ENCODE measurements at places on chromosomes 12 and 14.

GRCh38 chr12:14157088-14157747 lies 175.8 kb upstream of the GRIN2B start:
- no peak for DNase-seq

DNA sequence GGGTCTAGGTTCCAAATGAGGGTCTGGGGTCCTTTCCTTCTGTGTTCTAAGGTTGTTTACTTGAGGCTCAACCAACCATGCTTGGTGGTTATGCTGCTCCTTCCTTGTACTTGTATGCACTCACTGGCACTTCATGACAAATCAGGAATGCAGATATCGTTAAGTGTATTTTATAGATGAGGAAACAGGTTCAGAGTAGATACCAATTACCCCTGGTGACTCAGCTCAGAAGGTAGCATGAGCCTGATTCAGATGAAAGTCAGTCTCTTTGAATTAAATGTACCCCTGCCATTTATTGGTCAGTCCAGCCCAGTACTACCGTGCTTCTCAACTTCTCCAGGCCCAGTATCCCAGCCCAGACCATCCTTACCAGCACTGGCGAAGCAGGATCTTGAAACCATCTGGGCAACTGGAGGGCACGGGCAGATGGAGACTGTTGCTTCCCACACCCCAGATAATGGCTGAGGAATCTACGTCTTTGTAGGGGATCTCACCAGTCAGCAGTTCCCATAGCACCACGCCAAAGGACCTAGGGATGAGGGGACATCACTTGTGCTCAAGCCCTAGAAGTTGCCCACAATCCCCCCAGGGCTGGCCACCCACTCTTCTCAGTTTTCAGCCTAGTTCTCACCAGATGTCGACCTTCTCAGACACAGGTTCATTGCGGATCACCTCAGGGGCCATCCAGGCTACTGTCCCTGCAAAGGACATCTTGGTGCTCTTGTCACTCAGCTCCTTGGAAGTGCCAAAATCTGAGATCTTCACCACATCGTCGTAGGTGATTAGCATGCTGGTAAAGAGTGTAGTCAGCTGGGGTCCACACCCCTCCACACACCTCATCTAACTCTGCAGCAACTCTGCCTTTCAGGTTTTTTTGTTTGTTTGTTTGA lies 14.3 kb downstream of the MAP3K12 start:
- DNase-seq, result no peak

DNA sequence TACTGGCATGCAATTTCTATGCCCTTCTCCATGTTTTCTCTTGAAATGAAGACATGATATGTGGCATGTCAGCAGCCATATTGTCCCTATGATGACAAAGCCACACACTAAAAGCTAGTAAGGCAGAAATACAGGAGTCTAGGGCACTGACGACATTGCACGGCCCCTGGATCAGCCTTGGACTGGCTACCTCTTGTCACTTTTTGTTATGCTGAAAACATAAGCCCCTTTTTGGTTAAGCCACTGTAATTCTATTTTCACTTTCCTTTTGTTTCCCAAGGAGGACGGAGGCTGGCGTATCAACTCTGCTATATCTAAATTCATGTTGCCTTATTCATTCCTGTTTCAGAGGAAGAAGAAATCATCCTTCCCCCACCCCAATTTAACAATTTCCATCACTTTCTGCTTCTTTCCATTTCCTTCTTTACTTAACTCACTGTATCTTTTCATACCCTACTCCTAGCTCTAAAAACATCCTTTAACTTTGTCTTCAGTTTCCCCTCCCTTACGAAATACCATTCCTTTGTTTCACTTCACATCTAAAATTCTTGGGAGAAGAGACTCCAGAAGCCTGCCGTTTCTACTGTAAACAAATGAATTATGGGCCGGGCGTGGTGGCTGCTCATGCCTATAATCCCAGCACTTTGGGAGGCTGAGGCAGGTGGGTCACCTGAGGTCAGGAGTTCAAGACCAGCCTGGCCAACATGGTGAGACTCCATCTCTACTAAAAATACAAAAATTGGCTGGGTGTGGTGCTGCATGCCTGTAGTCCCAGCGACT lies 364.1 kb downstream of the PCNX1 start:
- DNase-seq, result no peak

GRCh38 chr14:34328178-34328577 lies 133.9 kb downstream of the SPTSSA start:
- no peak for DNase-seq

GRCh38 chr12:52802442-52802841 lies 6.5 kb upstream of the KRT3 start:
- DNase-seq, result no peak

GRCh38 chr12:85740186-85740585 lies 96.0 kb downstream of the RASSF9 start:
- no peak for DNase-seq

- DNase-seq, result no peak
These were observed 553.2 kb downstream of the VRK1 start for GRCh38 chr14:97350415-97350814.

DNA sequence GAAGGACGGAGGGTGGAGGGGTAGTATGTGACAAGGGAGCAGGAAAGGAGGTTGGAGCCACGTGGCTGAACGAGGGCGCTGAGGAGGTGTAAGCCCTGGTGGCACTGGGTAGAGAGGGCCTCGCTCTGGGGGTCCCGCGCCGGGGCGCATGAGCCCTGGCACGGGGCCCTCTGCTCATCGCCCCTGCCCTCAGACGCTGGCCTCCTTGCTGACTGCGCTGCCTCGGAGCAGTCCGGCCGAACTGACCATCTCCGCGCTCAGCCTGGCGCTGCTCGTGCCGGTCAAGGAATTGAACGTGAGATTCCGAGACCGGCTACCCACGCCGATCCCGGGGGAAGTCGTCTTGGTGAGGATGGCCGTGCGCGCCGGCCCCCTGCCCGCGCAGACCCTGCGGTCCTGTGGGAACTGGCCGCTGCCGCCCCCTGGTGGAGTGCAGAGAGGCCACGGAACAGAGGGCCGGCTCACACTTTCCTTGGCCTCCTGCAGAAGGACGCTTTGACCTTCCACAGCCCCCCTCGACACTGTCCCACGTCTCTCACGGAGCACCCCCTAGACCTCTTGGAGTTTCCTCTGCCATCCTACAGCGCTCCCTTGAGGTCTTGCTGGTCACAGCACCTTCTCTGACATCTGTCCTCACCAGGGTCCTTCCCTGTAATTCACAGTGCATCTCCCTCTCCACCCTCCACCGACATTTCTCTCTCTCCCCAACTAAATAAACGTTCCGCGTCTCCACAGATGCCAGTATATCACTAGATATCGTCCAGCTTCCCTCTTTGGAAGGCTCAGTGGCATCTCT lies 10.5 kb downstream of the ARHGEF25 start:
- DNase-seq, result peak; percentile 55

DNA sequence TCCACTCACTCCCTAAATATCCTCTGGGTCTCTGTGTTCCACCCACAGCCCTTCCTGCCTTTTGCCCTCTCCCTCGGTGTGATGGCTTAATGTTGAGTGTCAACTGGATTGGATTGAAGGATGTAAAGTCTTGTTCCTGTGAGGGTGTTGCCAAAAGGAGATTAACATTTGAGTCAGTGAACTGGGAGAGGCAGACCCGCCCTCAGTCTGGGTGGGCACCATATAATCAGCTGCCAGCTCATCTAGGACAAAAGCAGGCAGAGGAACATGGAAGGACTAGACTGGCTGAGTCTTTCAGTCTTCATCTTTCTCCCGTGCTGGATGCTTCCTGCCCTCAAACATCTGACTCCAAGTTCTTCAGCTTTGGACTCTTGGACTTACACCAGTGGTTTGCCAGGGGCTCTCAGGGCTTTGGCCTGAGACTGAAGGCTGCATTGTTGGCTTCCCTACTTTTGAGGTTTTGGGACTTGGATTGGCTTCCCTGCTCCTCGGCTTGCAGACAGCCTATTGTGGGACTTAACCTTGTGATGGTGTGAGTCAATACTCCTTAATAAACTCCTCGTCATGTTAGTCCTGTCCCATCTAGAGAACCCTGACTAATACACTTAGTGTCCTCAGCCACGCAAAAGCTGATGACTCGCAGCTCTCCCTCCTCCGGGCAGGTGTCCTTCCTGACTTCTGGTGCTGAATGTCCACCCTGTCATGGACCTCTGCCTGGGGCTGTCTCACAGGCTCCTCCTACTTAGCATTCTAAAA lies 5.9 kb downstream of the DGLUCY start:
- DNase-seq, result peak; percentile 32

- no peak for DNase-seq
These were observed 24.5 kb downstream of the JDP2 start for GRCh38 chr14:75452324-75452723.

DNA sequence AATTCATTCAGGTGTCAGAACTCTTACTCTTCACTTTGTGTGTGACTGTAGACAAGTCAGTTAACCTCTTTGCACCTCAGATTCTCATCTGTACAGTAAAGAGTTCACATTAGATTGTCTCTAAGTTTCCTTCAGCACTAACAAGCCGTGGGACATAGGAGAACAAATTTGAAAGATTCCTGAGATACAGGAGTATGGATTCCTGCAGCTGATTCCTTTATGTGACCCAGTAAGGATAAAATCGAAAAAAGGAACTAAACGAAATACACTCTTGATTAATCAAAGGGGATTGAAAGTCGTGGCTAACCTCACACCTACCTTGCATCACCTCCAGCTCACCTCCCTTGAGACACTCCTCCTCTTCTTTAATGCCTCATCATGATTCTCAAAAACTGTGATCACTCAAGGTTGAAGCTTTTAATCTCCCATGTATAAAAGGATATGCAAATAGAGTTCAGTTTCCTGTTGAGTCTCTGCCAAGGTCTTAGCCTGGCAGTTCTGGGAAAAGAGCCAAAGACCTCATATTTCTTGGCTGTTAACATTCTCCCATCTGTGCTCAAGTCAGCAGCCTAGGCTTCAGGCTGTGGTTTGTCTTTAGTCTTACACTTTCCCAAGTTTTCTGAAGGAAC lies 156.6 kb downstream of the DAD1 start:
- peak; percentile 38 for DNase-seq

DNA sequence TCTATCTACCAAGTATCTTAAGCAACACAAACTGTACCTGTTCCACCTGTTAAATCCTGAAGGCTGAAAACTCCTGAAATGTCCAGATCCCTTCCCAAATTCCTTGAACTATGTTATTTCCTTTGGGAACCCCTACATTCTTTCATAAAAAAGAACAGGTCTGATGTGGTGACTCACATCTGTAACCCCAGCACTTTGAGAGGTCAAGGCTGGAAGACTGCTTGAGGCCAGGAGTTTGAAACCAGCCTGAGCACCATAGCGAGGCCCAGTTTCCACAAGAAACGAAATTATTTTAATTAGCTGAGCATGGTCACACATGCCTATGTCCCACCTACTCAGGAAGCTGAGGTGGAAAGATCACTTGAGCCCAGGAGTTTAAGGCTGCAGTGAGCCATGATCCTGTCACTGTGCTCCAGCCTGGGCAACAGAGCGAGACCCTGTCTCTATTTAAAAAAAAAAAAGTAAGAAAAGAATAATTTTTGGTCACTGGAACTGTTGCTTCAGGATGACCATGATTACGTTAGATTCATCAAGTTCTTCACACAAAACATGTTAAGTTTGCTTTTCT lies 84.3 kb downstream of the PHLDA1 start:
- no peak for DNase-seq

DNA sequence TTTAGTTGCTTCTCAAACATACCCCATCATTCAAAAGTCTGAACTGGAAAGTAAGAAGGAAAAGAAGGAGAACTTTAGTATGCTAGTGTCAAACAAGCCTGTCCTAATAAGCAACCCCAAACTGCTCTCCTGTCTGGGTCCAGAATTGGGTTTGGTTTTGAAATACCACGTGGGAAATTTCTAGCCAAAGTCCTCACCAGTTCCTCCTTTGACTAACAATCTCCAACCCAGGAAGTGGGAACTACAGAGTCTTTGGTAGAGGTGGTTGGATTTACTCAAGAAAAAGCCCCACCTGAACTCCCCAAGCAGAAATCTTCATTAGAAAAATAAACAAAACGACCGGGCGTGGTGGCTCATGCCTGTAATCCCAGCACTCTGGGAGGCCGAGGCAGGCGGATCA lies 17.4 kb upstream of the EIF4B start:
- DNase-seq, result no peak

DNA sequence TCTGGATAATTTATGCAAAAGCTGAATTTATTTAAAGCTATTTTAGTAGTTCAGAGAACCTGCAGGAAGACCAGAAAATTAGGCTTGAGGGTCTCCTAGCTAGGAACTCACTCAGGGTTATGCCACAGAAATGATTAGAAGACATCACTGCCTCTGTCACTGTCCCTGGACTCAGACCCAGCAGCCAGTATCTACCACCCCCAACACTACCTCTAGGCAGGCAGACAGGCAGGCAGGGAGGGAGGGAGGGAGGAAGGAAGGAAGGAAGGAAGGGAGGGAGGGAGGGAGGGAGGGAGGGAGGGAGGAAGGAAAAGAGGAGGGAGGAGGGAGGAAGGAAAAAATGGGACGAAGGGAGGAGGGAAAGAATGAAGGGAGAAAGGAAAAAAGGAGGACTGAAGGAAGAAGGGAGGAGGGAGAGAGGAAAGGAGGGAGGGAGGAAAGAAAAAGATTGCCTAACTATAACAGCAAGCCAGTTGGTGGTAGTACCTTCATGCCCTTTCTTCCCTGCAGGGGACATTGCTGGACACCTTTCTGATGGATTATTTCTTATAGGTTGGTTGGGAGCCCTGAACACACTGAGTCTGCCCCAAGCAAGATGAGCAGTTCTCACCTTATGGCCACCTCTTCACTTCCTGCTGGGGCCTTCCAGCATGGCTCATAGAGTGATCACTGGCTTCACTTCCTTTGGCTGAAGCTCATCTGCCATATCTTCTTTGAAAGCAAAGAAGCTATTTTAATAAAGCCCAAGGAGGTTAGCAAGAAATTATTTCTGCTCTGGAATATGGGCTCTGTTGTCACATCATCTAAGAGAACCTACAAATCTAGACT lies 49.7 kb downstream of the KICS2 start:
- no peak for DNase-seq

DNA sequence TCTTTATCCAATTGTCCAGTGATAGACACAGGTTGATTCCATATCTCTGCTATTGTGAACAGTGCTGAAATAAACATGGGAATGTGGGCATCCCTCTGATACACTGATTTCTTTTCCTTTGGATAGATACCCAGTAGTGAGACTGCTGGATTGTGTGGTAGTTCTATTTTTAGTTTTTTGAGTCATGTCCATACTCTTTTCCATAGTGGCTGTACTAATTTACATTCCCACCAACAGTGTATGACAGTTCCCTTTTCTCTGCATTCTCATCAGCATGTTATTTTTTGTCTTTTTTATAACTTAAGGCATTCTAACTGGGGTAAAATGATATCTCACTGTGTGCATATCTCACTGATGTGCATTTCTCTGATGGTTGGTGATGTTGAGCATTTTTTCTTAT lies 24.8 kb upstream of the VASH1 start:
- peak; percentile 42 for DNase-seq

DNA sequence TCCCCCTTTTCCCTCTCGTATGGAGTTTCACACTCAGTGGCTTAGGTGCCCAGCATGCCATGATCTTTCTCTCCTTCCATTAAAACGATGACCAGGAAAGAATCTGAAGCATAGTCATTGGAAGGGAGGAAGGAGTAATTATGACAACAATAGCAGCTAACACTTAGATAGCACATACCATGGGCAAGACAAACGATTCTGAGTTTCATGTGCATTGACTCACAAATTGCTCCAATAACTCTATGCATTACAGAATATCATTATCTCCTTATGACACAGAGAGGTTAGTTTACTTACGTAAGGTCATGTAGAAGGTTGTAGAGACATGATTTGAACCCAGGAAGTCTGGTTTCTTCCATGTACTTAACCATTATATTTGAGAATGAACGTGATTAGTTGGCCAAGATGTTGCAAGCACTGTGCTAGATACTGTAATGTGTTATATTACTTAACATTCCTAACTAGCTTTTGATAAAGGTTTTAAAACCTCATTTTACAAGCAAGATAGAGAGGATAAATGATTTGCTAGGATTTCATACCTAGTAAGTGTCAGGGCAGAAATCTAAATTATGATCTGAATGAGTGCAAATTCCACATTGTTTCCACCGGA lies 162.4 kb downstream of the CAND1 start:
- DNase-seq, result no peak

Data from suppressor macrophage treated with lipopolysaccharide for 4 hours (primary cell).